ENCODE measurements at places on chromosomes 6 and 20. TPM values are rescaled to one million over a fixed set of nuclear protein-coding genes. Genes with fewer than 3 reads are reported as not detected.

DNA sequence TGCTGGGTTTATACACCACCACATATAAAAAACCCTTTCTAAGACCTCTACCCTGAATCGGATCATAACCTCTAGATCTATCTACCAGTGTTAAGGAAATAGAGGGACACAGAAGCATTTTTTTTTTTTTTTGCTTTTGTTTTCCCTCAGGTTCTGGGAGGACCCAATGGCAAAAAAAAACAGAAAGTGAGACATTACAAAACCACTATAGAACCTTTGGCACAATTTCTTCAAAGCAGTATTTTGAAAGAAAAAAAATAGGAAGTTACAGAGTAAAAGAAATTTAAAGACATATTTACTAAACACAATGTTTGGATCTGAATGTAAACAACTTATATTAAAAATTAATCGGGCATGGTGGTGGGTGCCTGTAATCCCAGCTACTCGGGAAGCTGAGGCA, 1258.7 kb upstream of the GJE1 start:
- DNase-seq, result no peak

GRCh38 chr6:101393829-101394251, 332 bp downstream of the GRIK2 start:
- no peak for DNase-seq

DNA sequence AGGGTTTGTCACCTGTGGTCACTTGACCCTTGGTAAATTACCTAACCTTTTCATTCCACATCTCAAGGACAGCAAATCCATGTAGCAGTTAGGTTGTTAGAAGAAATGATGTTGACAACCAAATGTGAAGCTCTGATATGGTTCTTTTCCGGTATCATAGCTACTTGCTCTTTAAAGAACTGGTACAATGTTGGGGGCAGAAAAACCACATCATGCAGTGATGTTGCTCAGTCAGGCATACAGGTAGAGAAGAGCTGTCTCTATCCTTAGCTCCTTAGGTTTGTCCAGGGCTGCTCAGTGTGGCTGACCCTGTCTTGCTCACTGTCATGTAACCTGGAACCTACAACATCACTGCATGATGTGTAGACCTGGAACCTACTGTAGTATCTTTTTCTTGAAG, 135.5 kb downstream of the LRRC1 start:
- no peak for DNase-seq

DNA sequence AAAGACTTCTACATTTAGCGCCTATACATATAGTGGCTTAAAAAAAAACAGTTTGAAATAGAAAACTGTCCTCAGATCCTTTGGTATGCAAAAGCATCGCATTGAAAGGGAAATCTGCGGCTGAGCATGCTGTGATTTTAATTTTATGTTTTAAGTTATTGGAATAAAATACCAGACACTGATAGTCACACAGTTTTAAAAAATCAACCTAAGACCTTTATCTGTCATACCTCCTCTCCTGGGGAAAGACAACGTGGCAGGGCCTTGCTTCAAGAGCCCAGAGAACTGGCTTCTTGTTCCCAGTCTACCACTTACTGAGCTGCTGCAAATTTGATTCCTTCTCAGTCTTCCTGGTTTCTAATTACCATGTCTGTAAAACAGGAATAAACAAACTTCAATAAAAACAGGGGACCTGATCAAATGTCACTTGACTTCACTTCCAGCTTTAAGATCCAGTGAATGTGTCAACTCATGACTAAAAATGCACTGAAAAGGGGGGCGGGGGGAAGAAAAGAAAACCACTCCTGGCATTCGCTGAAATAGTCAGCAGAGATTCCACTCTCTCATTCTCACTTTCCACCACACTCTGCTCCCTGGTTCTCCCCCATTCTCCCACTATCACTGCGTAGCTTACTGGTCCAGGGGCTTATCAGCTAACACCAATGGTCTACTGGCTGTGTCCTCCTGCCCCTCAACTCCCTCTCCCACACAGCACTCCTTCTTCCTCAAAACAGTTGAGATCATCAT, 494.7 kb upstream of the MARCKS start:
- no peak for DNase-seq

- DNase-seq, result no peak
Observed at GRCh38 chr20:59673288-59673997, 69.1 kb downstream of the PHACTR3 start.

DNA sequence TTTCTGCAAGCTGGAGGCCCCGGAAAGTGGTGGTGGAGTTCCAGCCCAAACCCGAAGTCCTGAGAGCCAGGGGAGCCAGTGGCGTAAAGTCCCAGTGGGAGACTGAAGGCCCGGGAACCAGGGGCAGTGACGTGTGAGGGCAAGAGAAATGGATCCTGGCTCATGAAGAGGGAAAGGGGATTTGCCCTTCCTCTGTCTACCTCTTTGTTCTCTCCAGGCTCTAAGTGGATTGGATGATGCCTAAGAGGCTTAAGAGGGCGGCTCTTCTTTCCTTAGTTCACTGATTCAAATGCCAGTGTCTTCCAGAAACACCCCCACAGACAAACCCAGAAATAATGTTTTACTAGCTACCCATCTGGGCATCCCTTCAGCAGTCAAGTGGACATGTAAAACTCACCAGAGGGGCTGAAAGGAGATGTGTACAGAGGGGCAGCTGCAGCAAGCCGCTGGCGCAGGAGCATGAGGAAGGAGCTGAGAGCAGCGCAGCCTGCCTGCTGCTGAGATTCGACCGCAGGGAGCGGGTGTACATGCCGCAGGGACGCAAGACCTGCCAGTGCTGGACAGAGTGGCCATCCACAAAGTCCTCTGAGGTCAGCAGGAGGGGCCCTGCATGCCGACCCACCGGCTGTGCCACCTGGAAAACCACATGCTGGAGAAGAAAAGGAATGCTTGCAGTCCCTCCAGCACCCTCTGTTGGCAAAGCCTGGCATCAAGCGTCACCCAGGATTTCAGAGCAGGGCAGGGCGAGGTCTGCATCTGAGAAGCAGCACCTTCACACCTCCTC, 29.5 kb downstream of the CDYL start:
- DNase-seq, result no peak

- DNase-seq, result no peak
Observed at GRCh38 chr6:127515234-127515793, 3.8 kb downstream of the MTCL3 start.

- DNase-seq, result no peak
Observed at GRCh38 chr6:167708501-167709094, 118.1 kb upstream of the AFDN start.

GRCh38 chr20:33132513-33133372, 35.2 kb upstream of the BPIFA2 start:
- DNase-seq, result no peak

GRCh38 chr6:44672086-44672485, 284.6 kb downstream of the CDC5L start:
- DNase-seq, result no peak

DNA sequence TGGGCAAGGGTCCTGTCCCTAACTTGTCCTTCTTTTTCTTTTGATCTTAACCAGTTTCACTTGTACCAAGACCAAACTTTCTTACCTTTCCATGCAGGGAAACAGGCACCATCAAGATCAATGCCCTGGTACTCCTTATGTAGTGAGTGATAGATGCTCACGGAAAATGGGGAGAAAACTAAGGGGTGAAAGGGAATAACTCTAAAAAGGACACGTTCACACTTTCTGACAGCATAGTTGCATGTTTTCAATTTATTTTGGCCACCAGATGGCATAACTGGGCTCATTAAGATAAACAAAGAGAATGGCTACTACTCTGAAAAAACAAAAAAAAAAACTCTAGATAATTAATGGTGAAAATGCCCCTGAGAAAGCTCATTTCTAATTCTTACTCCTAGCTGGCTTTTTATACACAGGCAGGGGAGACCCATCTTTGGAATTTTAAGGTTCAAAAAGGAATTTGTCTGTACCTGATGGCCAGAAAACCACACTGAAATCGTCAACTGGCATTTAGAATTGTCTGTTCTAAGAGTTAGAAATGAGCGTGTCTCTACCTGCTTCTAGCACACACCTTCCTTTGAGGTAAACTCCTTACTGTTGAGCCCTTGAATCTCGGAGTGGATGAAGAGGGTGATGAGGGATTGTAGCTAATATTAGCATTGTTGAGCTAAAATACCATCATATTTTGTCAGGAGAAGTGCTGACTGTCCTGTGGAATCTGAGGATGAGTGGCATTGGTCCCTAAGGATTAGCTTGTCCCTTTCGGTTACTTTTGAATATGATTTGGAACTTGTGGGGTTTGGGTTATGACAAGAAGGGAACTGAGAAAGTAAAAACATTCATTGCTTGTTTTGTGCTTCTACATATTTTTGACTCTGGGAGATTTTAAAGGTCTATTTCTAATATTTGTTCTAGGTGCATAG, 62.2 kb upstream of the DDR1 start:
- no peak for DNase-seq

GRCh38 chr6:166739976-166740318, 112.9 kb upstream of the RPS6KA2 start:
- no peak for DNase-seq

GRCh38 chr6:132683543-132683942, 24.6 kb upstream of the TAAR1 start:
- no peak for DNase-seq

DNA sequence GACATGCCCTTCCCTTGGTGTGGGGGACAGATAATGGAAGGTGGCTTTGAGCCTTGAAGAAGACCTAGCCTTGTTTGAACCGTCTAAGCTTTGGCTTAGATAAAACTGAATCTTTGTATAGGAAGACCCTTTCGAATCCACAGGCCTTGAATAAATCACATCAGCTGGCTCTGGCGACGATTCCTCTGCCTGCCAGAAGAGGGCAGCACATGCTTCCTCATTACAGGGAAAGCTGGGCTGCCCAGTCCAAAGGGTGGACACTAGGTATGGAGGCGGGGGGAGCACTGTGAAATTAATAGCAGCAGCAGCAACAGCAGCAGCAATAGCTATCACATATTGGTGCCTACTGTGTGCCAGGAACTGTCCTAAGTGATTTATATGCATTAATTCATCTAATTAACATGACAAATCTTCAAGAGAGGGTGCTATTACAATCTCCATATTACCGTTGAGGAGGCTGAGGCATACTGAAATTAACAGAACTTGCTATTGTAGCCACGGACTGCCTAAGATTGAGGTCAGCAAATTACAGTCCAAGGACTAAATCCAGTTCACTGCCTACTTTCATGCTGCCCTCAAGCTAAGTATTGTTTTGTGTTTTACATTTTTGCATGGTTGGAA, 85.1 kb downstream of the CLIC5 start:
- peak; percentile 31 for DNase-seq

DNA sequence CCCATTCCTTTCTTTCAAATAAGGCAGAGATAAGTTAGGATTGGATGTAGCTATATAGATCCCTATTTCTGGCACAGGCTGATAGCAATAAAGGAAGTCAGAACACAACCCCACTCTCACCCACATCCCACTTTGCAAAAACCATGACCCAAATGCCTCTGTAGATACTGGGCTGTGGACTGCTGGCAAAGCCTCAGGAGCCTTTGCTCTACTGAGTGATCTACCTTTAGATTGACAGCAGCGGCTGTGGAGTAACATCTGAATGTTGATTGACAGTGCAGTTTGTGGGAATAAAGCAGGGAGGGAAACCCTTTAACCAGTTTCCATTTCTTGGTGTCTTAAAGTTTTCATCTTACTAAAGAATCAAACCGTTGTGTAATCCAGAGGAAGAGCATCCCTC, 6.7 kb upstream of the TMEM30A start:
- no peak for DNase-seq

GRCh38 chr20:5687884-5688283, 62.3 kb upstream of the SHLD1 start:
- DNase-seq, result no peak

- no peak for DNase-seq
Observed at GRCh38 chr6:7176208-7176607, 68.4 kb downstream of the RREB1 start.

- DNase-seq, result no peak
Observed at GRCh38 chr6:145147981-145148749, 587.2 kb downstream of the EPM2A start.

DNA sequence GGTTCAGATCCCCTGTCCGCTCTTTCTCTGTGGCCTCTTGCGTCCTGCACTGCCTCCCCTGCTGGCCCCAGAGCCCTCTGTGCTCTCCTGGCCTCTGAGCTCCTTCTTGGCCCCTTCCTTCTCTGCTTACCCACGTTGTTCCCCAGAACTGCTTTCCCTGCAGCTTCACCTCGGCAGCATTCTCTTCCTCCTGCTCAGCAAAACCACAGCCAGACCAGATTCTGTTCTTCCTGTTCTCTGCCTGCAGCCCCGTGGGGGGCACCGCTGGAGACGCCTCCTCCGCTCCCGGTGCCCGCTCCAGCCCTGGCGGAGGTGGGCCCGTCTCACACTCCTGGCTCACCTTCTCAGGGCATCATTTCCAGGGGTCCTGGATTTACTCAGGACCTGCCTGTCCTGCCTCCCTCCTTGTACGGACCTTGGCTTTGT, 59.7 kb downstream of the TCP11 start:
- DNase-seq, result no peak

- DNase-seq, result no peak
Observed at GRCh38 chr20:34984756-34985261, 29.1 kb downstream of the MYH7B start.

DNA sequence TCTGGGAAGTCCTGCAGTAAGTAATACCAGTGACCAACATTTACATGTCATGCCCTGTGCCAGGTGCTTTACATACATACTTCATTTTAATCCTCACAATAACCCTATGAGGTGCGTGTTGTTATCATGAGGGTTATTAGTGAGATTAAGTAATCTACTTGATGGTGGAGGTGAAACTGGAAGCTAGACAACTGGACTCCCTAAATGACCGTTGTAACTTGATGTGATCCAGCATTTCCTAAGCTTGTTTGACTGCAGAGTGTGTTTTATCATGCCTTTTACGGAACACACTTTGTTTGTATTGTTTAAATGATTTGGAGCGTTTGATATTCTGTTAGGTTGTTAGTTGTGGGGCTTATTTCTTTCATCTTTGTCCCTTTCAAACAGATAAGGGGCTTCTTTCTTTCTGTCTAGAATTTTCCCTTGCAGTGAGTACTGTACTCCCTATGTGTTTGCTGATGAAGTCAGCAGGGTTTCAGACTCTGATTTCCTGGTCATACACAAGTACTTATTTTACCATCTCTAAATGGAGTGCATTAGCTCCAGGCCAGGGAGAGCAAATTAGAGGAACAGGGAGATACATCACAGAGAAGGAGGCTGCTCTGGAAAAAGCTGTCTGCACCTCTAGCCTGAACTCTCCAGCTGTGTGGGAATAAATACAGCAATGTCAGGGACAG, 29.7 kb downstream of the CHMP4B start:
- no peak for DNase-seq

- DNase-seq, result no peak
Observed at GRCh38 chr6:136525586-136526195, 24.5 kb downstream of the MAP7 start.

GRCh38 chr20:50578778-50579165, 68.6 kb downstream of the PTPN1 start:
- no peak for DNase-seq

- no peak for DNase-seq
Observed at GRCh38 chr6:47357827-47358226, 48.1 kb upstream of the TNFRSF21 start.

Gene ADNP
- total RNA-seq, result 77.4 TPM

Gene MLN
- total RNA-seq, result not detected

Gene SIM1
- 0.13 TPM for total RNA-seq

Gene OTOR
- total RNA-seq, result not detected

Gene C6orf136
- 36.0 TPM for total RNA-seq

Gene CST4
- total RNA-seq, result not detected

Measured in activated T-helper 1 cell treated with anti-CD3 and anti-CD28 coated beads, Interleukin-12 subunit alpha, Interleukin-12 subunit beta, Interleukin-2, Interleukin-4 antibody, amounts not matched to agents 30 ng/mL and 10 ng/mL and 1 ng/mL, durations not matched to agents 14 hours and 24 hours and 36 hours (primary cell).